Activated CD4-positive, alpha-beta T cell treated with anti-CD3 and anti-CD28 coated beads, Interleukin-2, Interleukin-4, amounts not matched to agents 100 ng/mL and 50 ng/mL, durations not matched to agents 16 hours and 8 hours (primary cell): ENCODE measurements at places on chromosomes 1 and 21.

DNA sequence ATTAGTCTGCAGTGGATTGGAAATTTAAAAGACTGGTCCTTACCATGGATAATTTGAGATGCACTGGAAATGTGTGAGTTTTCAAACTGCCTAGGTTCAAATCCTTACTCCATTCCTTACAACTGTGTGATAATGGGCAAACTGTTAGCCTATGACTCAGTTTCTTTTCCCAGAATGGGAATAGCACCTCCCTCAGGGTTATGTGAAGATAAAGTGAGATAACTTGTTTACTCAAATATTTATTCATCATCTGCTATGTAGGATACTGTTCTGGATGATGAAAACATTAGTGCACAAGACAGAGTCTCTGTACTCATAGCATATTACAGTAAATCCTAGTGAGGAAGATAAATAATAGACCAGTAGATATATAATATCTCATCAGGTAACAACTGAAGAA, 28.6 kb downstream of the LRIG2 start:
- no peak for DNase-seq

GRCh38 chr21:19683492-19683891, 1279.9 kb upstream of the TMPRSS15 start:
- no peak for DNase-seq

GRCh38 chr1:91876040-91876470, 9.9 kb downstream of the TGFBR3 start:
- DNase-seq = peak; percentile 78

DNA sequence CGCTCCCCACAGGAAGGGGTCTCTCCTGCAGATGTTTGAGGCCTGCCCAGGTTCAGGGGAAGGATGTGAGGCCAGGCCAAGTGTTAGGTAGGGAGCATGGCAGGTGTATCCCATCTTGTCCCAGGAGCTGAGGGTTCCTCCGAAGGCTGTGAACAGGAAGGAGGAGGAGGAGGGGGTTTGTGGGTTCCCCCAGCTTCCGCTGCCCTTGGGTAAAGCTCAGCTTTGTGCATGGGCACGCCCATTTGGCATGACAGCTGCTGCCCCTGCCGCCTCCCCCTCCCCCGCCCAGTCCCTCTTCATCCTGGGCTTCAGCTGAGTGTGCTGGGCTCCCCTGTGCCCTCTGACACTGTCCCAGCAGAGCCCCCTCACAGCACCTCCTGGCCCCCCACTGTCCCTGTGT, 25.5 kb downstream of the TNFRSF8 start:
- DNase-seq = peak; percentile 58

DNA sequence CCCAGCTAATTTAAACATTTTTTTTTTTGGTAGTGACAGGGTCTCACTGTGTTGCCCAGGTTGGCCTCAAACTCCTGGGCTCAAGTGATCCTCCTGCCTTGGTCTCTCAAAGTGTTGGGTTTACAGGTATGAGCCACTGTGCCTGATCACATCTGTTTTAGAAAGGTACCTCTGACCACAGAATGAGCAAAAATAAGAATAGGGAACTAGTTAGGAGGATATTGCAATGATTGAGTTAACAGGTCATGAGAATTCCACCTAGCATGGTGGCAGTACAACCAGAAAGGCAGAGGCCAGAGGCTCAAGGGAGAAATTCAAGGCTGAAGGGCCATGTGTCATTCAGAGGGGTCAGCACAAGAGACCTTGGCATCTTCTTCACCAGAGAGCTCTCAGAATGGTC, 49.6 kb downstream of the ELAPOR1 start:
- peak; percentile 49 for DNase-seq

DNA sequence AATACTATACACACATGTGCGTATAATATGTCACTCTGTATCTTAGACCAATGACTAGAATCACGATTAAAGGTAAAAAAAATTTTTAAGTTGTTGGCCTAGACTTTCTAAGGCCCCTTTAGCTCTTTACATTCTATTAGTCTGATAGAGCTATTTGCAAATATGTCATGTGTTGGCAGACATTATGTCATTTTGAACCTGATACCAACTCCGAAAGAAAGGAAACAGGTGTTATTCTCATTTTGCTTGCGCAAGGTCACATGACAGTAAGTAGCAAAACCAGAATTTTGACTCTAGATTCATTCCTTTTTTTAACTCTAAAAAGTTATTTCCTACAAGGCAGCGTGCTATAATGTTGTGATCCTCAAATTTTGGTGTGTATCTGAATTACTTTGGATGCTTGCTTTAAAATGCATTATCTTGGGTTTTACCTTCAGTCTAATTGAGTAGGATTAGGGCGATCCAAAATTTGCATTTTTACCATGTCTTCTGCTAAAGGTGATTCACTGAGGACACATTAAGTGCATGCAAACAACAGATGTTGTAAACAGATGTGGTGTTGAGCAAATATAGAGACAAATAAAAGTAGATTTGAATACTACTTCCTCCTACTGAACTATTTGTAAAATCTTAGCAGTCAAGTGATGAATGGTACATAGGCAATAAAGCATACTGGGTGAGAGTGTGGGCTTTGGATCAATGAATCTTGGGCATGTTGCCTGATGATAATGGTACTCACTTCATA, 63.5 kb upstream of the KIAA1614 start:
- no peak for DNase-seq

DNA sequence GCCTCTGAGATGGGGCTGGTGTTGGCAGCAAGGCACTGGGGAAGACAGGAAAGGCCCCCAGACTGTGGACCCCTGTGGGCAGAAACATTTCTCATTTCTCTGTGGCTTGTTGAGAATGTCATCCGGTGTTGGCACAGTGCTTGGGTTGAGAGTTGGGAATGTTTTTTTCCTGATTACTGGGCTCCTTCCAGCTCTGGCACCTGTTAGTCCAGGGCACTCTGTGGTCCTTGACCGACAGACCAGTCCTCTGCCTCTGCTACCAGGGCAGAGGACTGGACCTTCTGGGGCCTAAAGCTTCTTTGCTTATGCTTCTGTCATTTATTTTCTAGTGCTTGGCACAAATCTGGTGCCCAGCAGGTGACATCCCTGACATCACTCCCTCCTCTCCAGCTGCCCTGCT, 4.8 kb upstream of the SPRR5 start:
- DNase-seq = no peak

DNA sequence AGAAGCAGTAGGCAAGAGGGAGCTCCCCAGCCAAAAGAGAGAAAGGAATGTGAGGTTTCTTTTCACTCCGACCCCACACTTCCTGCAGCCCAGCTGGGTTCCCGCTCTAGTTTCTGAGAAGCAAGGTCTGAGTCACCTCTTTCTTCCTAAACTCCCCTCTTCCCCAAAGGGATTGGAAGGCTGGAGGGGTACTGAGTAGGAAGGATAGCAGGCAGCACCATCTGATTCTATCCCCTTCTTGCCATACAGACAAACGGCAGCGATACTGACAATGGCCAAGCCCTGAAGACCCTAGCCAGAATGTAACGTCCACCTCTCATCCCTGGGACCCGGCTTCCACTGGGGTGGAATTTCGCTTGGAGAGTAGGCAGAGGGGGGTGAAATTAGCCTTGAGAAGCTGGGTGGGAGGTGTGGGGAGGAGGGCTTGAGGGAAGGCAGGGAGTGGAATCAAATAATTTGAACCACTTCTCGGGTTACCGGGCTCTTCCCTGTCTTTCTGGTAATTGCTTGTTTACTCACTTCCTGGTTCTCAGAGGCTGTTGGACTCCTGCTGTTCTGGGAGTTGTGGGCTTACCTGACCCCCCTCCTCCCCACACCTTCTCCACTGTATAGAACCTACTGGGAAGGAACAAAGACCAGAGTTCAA, 13.2 kb downstream of the IER5 start:
- DNase-seq = no peak

GRCh38 chr1:169588785-169589485, 2.7 kb upstream of the F5 start:
- peak; percentile 68 for DNase-seq

DNA sequence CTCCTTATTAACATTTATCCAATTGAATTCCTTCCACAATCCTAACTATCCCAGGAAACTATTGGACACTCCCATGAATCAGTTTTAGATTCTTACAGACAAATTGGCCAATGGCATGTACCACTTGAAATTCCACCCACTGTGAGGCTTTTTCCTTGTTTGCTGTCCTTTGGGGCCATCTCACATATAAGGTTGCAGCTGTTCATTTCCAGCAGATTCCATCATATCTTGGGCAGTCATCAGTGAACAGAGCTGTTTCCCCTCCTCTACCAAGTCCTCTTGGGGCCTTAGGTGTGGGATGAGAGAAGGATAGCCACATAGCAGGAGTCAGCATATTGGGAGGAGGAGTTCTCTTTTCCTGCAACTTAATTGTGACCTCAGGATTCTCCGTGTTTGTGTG, 109.1 kb downstream of the HHAT start:
- DNase-seq = no peak

DNA sequence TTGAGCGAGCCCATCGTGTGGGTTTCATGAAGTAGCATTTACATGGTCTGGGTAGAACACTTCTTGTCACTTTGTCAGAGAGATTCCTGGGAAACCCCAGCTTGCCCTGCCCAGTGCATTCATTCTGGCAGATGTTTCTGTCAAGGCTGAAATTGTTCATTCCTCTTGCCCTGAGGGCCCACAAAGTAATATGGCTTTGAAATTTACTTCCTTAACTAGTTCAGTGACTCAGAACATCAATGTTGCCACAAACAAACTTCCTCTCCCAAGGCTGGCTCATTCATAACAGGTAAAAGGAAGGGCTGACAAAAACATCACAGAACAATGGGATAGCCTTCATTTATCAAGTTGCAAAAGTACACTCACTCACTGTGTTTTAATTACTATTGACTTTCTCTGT, 5.0 kb upstream of the KIAA0040 start:
- DNase-seq = no peak

DNA sequence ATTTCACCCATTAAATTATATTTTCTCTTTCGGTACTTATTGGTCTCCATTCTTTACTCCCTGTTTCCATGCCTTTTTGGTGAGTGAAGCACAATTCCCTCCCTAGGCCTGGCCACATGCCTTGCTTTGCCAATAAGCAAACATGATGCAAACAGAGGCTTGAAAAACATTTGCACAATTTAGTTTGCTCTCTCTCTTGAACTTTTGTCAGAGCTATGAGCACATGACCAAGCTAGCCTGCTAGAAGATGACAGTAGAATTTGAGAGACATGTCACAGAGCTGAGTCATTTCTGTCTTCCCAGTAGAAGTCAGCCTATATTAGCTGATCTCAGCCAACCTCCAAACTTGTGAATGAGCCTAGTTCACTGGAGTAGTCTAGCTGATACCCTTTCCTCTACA, 24.6 kb downstream of the ANGPTL3 start:
- peak; percentile 73 for DNase-seq

- DNase-seq = peak; percentile 34
Observed at GRCh38 chr1:23779826-23780371, 1.7 kb downstream of the PITHD1 start.

GRCh38 chr1:22044690-22045420, 7.7 kb upstream of the CDC42 start:
- DNase-seq = no peak

DNA sequence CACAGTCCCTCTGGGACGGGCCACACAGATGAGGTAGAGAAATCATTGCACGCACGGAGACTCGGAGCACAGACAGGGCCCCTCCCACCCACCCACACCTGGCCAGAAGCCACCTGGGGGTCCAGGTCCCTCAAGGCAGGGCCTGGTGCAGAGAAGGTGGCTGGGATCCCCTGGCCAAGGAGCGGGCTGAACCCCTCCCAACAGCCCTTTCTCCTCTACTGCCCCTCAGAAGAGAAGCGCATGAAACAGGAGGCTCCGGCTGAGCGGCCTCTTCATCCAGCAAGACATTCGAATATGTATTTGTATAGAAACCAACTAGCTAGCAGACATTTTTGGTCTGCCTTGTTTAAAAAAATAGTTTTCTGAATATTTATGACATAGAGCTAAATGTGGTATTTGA, 29.0 kb downstream of the WNT9A start:
- DNase-seq = no peak

GRCh38 chr1:238581332-238581731, 690.6 kb upstream of the ZP4 start:
- no peak for DNase-seq

DNA sequence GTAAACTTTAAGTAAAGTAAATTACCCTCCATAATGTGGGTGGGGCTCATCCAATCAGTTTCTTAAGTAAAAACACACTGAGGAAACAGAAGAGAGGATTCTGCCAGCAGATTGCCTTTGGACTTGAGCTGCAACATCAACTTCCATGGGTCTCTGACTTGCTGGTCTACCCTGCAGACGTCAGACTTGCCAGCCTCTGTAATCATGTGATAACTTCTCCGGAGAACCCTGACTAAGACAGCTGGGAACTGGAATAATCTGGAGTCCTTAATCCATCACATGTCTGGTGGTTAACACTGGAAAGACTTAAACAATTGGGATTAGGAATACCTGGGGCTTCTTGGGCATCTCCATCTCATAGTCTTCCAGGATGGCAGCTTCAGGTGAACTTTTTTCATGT, 13.2 kb upstream of the CEP350 start:
- DNase-seq = no peak

GRCh38 chr1:178275553-178275952, 181.6 kb downstream of the RASAL2 start:
- DNase-seq = no peak

DNA sequence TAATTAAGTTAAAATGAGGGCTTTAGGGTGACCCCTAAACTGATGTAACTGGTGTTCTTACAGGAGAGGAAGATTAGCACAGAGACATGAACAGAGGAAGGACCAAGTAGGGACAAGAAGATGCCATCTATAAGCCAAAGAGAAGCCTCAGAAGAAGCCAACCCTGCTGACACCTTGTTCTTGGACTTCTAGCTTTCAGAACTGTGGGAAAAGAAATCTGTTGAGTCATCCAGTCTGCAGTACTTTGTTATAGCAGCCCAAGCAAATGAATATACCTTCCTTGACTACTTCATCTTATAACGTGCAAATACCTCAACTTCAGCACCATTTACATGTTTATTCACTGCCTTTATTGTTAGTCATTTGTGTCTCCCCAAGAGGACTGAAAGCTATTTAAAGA, 3.4 kb downstream of the ZBTB21 start:
- peak; percentile 21 for DNase-seq

DNA sequence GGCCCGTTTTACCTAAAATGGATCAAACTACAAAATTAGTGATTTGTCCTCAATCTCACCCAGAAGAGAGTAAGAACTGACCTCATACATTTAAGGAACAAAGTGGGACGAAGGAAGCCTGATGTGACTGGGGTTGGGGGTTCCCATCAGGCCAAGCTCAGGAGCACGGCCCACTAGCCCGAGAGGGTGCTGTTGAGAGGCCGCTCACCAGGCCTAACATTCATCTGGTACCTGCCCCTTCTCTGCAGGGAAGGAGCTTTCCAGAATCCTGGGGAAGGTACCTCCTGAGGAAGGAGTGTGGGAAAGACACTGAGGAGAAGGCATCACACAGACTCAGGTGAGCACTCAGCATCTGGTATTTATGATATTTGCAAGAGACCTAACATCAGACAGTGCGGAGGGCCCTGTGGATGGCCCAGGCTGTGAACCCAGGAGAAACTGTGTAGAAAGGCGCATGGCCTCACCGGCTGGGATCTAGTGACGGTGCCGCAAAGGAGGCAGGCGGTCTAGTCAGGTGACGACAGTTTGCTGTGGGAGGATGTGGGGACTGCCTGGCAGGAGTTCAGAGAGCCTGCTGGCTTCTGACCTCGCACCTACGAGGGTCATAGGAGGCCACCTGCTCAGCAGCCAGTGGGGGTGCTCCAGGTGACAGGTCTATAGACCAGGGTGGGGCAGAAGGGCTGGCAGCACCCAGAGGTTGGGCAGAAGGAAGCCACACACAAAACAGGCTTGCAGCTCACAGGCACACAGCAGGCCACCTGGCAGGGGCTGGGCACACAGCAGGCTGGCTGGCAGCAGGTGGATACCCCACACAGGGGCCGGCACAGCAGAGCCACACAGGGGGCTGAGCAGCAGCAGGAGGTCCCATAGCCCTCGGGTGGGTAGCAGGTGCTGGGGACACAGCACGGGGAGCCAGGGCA, 543 bp downstream of the KRTAP12-4 start:
- no peak for DNase-seq

GRCh38 chr1:206714331-206715058, 29.8 kb downstream of the MAPKAPK2 start:
- DNase-seq = no peak
